Activated CD4-positive, alpha-beta T cell treated with anti-CD3 and anti-CD28 coated beads, Interleukin-2, amount 50 U/mL, for 4 hours (primary cell): ENCODE measurements at places on chromosomes 4 and X.
A peak's percentile ranks its signal among the peaks of the same experiment; 100 is the strongest.

DNA sequence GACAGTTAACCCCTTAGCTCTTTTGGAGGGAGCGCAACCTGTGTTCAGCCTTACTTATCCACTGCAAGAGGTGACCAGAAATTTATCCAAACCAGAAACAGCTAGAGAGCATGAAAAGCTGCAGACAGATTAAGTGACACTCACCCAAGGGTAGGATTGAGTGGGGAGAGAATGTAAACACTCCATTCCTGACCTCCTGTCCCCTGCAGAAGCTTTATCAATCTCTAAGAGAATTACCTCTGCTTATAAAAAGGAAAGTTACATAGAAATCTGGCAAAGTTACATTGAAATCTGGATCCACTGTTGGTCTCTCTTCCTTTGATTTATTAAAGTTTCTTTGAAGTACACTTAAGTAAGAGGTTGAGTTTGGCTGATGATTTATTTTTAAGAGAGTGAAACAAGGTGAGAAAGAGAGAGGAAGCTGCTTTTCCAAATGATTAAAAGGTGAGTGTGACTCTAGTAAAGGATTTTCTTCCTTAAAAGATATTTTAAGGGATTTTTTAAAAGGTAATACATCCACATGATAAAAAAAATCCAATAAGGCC lies 112.3 kb downstream of the ANAPC4 start:
- DNase-seq = no peak

- no peak for DNase-seq
Measured at GRCh38 chr4:14810121-14810520, 192.2 kb upstream of the CPEB2 start.

- no peak for DNase-seq
Measured at GRCh38 chrX:128685387-128685786, 633.2 kb upstream of the ACTRT1 start.

GRCh38 chrX:103384672-103385071 lies 8.3 kb downstream of the BEX3 start:
- no peak for DNase-seq

GRCh38 chr4:144597171-144597570 lies 48.8 kb upstream of the HHIP start:
- DNase-seq = no peak

GRCh38 chr4:98290511-98290910 lies 29.3 kb downstream of the RAP1GDS1 start:
- no peak for DNase-seq

- DNase-seq = no peak
Measured at GRCh38 chr4:137966504-137966903, 275.6 kb downstream of the SLC7A11 start.

- no peak for DNase-seq
Measured at GRCh38 chr4:75841641-75842520, 60.4 kb downstream of the PPEF2 start.

DNA sequence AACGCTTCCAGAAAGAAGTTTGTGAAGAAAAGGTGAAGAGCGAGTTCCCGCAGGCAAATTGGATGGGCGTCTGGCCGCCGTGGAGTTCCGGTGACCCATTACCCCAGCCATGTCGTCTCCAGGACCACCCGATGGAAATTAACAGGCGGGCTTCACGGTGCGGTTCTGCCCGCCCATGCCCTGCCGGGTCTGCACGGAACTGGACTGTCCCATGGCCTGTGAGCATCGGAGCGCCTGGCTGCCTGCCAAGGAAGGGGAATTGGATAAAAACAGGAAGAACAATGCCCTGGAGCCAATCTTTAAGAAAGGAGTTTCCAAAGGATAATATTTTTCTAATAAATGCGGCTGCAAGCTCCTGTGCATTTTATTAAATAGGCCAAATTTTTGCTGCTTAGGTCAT lies 319.8 kb upstream of the SLC7A11 start:
- no peak for DNase-seq

- no peak for DNase-seq
Measured at GRCh38 chrX:3680459-3680858, 33.0 kb downstream of the PRKX start.

DNA sequence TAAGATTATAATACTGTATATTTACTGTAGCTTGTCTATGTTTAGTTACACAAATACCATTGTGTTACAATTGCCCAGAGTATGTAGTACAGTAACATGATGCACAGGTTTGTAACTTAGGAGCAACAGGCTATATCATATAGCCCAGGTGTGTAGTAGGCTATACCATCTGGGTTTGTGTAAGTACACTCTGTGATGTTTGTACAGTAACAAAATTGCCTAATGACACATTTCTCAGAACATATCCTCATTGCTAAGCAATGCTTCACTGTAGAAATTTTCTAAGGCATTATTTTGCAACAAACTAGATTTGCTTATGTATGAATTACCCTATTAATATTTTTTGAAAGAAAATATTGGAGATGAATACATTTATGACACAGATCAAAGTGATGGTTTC lies 1390.9 kb downstream of the C4orf33 start:
- DNase-seq = no peak

DNA sequence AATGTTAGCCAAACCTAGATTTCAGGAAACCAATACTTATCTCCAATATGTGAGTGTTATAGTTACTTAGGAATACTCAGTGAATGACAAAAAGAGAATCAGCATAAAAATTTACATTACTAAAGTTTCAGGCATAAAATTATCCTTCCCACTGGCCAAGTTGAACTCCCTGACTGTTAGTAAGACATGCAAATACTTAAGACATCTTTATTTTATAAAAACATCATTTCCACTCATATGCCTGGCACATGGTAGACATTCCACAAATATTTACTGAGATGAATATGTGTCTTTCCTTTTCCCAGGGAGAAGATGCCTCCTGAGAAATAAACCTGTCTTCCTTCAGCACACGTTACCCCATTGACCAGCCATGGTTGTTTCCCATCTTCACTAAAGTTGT lies 7.3 kb downstream of the VEGFD start:
- DNase-seq = no peak

GRCh38 chr4:128907981-128908380 lies 98.5 kb downstream of the JADE1 start:
- DNase-seq = no peak

- no peak for DNase-seq
Measured at GRCh38 chr4:41692717-41693345, 55.7 kb downstream of the PHOX2B start.

DNA sequence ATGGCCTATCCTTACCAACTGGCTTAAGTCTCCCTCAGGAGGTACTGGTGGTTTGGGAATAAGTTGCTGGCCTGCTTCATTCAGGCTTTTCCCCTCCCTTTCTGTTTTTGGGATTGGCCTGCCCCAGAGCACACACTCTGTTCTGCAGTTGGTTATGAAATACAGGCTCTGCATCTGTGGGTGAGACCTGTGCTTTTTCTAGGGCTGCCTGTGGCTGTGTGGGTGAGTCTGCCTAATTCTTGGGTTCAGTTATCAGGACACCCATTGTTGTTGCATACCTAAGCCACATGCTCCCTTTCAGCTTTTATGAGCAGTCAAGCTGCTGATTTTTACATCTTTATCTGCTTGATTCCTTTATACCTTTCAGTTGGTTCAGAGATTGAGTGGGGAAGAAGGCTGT lies 19.0 kb upstream of the CWH43 start:
- DNase-seq = no peak

- no peak for DNase-seq
Measured at GRCh38 chr4:151339467-151339866, 14.1 kb upstream of the SH3D19 start.

- no peak for DNase-seq
Measured at GRCh38 chr4:144614850-144615585, 30.9 kb upstream of the HHIP start.

- DNase-seq = peak; percentile 1
Measured at GRCh38 chrX:63754136-63754859, 30.7 kb downstream of the ARHGEF9 start.

DNA sequence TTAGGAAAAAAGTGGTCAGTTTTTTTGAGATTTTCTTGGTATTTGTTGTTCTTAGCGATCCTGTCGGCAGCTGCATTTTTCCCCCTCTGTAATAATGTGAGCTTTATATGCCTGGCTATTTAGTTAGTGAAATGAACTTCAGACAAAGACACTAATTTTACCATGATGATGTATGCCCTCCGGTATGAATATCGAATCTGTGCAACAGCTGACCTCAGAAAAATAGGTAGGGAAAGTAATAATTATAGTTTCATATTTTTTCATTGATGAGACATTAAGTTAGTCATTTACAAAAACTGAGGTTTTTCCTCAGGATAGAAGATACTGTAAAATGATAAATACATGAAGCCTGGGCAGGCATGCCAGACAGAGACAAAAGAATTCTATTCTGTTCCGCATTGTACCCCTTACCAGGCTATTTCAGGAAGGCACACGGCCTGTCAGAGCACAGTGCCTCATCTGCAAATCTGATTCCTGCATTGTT lies 155.8 kb downstream of the SHROOM3 start:
- no peak for DNase-seq

GRCh38 chr4:182240161-182241130 lies 2.8 kb upstream of the TENM3 start:
- DNase-seq = no peak

GRCh38 chrX:31092970-31093638 lies 21.3 kb upstream of the FTHL17 start:
- no peak for DNase-seq

- DNase-seq = no peak
Measured at GRCh38 chr4:121112530-121112929, 40.2 kb upstream of the NDNF start.

GRCh38 chrX:23331701-23332100 lies 2.9 kb upstream of the PTCHD1 start:
- no peak for DNase-seq

- DNase-seq = no peak
Measured at GRCh38 chrX:110665223-110666002, 130.2 kb downstream of the CHRDL1 start.

- no peak for DNase-seq
Measured at GRCh38 chrX:101195442-101196173, 24.0 kb upstream of the DRP2 start.

DNA sequence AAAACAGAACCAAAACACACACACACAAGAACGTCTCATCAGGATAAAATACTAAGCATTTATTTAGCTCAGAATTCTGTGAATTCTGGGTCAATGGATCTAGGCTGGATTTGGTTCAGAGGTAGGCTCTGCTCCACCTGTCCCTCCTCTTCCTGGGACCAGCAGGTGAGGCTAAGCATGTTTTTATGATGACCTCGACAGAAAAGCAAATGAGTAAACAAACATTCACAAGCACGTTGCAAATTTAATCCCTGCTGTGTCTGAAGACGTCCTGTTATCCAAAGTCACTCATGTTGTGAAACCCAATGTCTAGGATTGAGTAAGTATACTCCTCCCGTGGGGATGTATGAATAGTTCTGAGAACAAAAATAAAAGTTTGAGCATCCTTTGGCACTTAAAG lies 371.4 kb upstream of the TECRL start:
- no peak for DNase-seq

DNA sequence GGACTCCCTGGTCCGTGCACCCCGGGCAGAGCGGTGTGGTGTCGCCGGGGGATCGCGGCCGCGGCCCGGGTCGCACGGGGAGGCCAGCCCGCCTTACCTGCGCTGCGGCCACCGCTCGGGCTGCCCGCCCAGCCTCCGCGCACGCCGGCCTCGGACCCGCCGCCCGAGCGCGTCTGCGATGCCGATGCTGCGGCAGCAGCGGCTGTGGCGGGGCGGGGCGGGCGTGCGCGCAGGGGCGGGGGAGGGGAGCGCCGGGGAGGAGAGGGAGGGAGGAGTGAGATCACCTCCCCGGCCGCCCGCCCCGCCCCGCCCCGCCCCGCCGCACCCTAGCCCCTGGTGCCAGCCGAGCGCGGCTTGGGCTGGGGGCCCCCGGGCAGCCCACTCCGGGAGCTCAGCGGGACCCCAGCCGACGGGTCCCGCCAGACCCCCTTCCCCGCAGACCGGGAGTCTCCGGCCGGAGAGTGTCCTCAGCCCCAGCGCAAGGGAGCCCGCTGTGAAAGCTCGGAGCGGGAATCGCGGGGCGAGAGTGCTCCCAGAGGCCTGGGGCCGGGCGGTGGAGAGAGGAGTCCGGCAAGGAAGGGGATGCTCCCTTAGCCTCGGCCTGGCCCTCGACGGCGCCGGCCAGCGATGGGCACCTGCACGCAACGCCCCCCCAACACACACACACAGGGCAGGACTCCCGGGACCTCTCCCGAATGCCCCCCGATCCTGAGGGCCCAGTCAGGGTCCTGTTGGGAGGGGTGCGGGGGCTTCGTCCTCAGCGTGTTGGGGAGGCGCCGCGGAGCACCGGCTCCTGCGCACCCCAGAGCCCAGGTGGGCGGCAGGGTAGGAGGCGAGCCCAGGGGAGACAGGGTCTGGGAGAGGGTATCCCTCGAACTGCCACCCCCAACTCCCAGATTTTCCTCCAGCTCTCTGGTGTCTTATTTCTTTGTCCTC lies at the start of gene L1CAM:
TSS of gene L1CAM (minus strand) at position 206 of the 936 bp plus-strand sequence. CDS start 10,337 bp downstream, outside the sequence.
- peak; percentile 20 for DNase-seq

- no peak for DNase-seq
Measured at GRCh38 chr4:1637580-1638271, 46.4 kb downstream of the FAM53A start.

DNA sequence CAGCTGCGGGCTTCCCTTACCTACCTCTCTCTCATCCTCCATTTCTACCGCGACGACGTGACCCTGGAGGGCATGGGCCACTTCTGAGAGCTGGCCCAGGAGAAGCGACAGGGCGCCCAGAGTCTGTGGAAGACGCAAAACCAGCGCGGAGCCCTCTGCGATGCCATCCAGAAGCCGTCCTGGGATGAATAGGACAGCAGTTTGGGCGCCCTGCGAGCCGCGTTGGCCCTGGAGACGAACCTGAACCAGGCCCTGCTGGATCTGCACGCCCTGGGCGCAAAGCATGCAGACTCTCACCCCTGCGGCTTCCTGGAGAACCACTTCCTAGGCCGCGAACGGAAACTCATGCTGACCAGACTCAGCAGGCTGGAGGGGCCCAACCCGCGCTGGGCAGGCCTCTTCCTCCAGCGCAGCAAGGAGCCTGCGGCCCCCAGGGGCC lies 52.7 kb upstream of the TMPRSS11F start:
- no peak for DNase-seq

DNA sequence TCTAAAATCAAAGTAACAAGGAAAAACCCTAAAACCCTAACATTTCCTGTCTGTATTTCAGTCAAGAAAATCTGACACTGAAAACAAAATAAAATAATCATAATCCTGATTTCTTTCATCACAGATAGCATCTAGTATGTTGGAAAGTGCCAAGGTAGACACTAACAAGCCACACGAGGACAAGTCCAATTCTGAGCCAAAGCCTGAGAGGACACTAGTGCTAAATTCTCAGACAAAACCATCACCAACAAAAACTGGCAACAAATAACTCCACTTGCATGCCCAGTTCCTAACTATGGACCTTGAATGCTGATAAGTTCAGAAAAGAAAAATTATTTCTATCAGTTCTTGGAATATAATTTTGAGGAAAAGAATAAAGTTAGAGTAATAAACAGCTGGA lies 113.7 kb downstream of the MANBA start:
- no peak for DNase-seq

GRCh38 chrX:135463937-135464336 lies 42.2 kb downstream of the SMIM10L2A start:
- no peak for DNase-seq
